ENCODE measurements at places on chromosomes 4 and X.

GRCh38 chr4:141921293-141921692, 284.9 kb downstream of the IL15 start:
- no peak for DNase-seq

GRCh38 chr4:41258783-41259182, 2.1 kb downstream of the UCHL1 start:
- DNase-seq = no peak

- DNase-seq = no peak
These were observed 892.6 kb upstream of the LCORL start for GRCh38 chr4:18914182-18914581.

DNA sequence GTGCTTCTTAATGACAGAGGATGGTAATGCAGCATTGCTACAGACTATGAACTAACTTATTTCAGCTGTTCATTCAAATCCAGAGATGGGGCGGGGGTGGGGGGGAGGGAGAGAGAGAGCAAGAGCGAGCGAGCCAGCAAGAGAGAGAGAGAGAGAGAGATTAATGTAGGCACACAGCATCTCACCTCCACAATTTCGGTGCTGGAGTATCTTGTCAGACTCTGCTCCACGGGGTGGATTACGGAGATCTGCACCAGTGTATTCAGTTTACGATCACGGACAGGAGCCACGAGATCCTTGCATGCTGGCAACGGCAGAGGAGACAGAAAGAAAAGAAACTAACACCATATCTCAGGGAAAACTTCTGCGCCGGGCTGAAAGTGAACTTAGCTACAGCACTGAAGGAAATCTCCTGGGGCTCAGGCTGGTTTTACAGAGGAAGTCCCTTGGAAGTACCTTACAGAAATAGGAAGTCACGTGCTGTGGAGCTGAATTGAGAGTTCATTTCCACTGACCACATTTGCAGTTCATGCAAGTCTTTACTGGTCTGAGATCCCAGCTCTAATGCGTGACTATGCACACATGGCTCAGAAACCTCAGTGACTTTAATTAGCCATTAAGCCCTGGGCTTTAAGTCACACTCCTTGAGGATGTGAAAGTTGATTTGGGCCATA, 440.9 kb downstream of the INPP4B start:
- DNase-seq = peak; percentile 70

- no peak for DNase-seq
These were observed 335.9 kb upstream of the AR start for GRCh38 chrX:67207912-67208311.

DNA sequence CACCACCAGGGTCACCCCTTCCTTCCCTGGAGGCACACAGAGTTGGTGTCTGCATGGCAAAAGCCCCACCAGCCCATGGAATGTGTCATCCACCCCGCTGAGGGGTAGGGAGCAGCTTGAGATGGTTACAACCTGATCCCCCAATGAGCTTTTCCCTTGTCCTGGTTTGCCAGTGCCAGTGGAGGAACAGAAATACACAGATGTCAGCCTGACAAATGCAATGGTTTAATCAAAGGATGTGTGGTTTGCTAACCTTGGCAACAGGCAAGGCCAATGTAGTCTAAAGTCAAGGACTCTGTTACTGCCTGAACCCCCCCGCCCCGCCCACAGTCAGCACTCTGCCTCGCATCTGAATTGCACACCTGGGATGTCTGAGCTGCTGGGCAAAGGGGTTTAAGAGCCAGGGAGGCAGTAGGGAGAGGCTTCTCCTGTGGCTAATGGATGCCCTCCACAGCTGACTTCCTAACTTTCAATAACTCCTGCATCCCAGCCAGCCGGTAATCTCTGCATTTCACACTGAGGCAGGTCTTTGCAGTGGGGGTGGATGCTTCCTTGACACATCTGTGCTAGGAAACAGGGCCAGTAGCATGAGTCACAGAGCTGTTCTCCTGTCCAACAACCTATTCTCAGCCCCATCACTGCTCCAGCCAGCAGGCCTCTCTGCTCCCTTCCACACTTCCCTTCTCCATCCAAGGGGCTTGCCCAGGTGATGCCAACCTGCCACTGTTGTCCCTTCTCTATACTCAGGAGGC, 137.5 kb downstream of the AMMECR1 start:
- DNase-seq = no peak

DNA sequence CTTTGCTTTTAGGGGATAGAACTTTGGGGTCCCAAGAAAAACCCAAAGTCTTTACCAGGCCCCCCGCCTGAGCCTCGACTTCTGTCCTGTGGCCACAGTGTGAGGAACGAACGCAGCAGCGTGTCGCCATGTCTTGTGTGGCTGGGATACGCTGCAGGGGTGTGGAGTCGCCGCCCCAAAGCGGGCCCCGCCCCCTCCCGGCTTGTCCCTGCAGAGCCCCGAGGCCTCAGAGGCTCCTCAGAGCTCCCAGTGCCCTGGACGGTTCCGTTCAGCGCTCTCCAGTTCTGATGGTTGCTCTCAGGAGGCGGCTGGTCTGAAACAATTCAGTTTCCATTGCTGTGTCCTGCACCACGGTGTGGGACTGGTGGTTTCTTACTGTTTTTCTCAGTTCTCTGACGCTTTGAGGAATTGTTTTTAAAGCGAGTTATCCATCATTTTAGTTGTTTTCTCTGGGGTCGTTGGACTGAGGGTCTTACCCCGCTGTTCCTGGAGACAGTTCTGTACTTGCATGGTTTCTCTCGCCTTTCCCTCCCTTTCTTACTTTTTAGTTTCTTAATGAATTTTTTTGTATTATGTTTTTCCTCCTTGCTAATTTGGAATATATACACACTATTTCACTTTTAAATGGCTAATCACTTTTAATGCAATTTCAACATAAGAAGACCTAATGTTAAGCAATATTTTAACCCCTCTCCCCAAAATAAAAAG, 1.6 kb upstream of the IDUA start:
- peak; percentile 79 for DNase-seq

DNA sequence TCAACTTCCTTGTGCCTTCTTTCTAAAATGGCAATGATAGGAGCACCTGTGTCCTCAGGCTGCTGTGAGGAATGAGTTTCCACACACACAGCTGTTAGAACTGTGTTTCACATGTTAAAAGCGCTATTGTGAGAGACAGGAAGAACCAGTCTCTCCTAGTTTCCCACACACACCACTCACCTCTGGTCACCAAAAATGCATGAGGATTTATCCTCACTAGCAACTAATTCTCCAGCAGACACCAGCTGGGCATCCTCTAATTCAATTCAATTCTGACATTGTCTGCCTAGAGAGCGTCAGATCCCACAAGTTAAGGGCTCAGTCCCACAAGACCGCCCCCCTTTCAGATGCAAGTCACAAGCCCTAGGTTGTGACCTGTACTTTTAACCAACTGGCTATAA, 29.0 kb upstream of the SLC2A9 start:
- no peak for DNase-seq

GRCh38 chr4:5874811-5875449, 18.0 kb downstream of the CRMP1 start:
- DNase-seq = no peak

Measured in stimulated activated CD4-positive, alpha-beta T cell treated with anti-CD3 and anti-CD28 coated beads, Interleukin-2, amount 100 ng/mL, for 24 hours (primary cell).